ENCODE measurements at places on chromosomes 16 and 17.

GRCh38 chr16:27751676-27752075 lies 201.7 kb downstream of the KATNIP start:
- DNase-seq, result no peak

- no peak for DNase-seq
These were observed 470 bp downstream of the TRPV3 start for GRCh38 chr17:3556916-3557767.

- no peak for DNase-seq
These were observed 6.9 kb downstream of the CCNF start for GRCh38 chr16:2436110-2436509.

DNA sequence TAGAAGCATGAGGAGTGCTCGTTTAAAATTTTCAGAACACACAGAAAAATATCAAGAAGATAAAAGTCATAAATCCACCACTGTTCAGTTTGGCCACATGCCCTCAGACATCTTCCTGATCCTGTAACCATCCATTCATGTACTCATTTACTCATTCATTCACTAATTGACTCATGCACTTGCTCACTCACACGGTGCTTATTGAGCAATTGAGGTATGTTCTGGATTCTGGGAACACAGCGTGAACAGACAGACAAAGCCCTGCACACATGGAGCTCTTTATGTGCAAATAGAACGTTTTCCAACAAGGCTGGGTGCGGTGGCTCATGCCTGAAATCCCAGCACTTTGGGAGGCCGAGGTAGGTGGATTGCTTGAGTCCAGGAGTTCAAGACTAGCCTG lies 10.2 kb upstream of the NATD1 start:
- no peak for DNase-seq

- no peak for DNase-seq
These were observed 8.0 kb upstream of the SLC35B1 start for GRCh38 chr17:49715717-49716279.

DNA sequence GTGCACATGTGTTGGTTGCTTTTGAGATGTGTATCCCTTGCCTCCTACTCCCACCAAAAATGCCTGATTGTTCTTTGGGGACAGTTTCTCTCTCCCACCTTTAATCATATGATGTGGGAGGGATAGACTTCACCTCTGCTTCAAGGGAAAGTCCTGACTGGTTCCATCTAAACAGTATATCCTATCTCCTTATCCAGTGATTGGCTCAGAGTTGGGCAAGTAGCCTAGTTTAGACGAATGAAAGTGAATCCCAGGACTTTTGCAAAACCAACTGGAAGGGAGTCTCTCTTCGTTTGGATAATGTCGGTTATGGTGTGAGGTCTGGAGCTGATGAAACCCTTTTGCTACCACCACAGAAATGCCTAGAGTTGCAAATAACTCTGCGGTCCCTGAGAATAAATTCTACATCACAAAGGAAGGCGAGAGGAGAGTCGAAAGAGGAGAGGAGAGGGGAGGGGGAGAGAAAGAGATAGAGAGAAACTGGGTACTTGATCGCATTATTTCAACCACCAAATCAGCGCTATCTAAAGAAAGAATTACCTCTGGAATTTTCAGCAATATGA lies 77.1 kb upstream of the SALL1 start:
- DNase-seq, result no peak

DNA sequence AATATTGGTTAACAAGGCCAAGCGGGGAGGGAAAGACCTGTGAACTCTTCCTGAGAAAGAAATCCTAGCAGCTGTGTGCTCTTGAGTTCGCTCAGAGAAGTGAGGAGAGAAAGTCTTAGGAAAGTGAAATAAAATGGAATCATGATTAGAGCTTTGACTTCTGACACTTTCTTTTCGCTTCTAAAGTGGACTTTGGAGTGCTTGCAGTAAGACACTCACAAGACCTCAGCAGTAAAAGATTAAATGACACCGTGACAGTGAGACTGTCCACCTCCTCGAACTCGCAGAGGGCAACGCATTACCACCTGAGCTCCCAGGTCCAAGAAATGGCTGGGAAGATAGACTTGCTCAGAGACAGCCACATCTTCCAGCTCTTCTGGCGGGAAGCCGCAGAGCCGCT lies 71.2 kb downstream of the RNF213 start:
- DNase-seq, result no peak

- DNase-seq, result no peak
These were observed 26.2 kb downstream of the POLR3E start for GRCh38 chr16:22323173-22323958.

GRCh38 chr17:43034894-43035293 lies 9.9 kb downstream of the RND2 start:
- DNase-seq, result no peak

- no peak for DNase-seq
These were observed 4.6 kb upstream of the GAN start for GRCh38 chr16:81310045-81310644.

- DNase-seq, result no peak
These were observed 789.9 kb upstream of the KIF2B start for GRCh38 chr17:53032861-53033271.

GRCh38 chr16:47949714-47950113 lies 206.1 kb downstream of the ABCC12 start:
- DNase-seq, result no peak

DNA sequence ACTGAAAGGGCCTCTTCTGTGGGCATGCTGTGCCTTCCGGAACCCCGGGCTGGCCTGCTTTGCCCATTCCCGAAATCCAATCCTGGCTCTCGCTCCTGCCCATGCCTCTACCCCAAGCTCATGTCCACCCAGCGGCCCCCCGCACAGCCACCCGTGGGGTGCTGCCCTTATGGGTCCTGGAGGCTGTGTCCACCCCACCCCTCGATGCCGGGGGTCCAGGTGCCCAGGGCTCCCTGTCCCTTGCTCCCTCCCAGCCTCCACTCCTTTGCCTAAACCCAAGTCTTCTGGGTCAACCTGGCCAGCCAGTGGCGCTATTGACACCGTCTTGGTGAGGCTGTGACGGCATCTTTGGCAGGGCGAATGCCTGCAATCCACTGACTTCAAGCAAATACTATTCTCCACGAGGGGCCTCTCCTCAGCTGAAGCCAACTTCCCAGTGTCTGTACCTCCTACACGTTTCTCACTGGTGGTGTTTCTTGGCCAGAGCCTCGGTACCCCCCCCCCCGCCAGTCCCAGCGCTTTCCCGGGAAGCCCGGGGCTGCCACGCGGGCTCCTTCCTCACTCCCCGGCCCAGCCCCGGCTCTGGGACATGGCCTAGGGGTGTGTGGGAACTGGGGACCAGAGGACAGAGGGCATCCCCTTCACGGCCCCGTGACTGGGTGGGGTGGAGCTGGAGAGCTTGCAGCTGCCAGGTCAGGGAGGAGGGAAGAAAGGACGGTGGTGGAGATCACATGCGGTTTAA lies 12.2 kb upstream of the DUS1L start:
- no peak for DNase-seq

GRCh38 chr16:4349332-4349731 lies 1.8 kb downstream of the PAM16 start:
- DNase-seq, result no peak

DNA sequence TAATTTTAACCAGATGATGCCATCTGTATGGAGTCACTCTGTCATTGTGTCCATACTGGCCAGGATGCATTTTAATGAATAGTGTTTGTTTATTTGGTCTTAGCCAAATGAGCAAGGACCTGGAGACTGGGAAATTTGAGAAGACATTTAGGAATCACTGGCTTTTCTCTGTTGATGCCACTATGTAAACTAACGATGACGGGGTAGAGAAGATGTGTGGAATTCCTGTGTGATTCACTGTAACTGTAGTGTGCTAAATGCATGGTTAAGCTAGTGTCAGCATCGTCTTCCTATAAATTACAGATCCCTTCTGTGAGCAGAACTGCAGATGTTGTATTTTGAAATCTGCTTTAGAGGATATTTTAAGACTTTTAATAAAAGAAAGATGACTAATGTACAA lies 66.6 kb downstream of the NOS2 start:
- no peak for DNase-seq

GRCh38 chr16:56789360-56789759 lies 59.4 kb downstream of the NUP93 start:
- no peak for DNase-seq

GRCh38 chr16:78906135-78906534 lies 694.4 kb downstream of the MAF start:
- DNase-seq, result no peak

- DNase-seq, result no peak
These were observed 41.3 kb upstream of the ZCCHC14 start for GRCh38 chr16:87534030-87534653.

Measured in GM12891 (cell line).